Endothelial cell of umbilical vein (primary cell): ENCODE measurements at places on chromosomes 7 and 10. TPM values are rescaled to one million over a fixed set of nuclear protein-coding genes. Genes with fewer than 3 reads are reported as not detected.

ADCYAP1R1 gene
- total RNA-seq: not detected in 2 replicates

CALHM3 gene
- not detected in 2 replicates for total RNA-seq

PLEKHS1 gene
- not detected in 2 replicates for total RNA-seq

GRCh38 chr7:148819697-148820360, 64.3 kb downstream of the EZH2 start:
- DNase-seq: peak; percentile 33

DNA sequence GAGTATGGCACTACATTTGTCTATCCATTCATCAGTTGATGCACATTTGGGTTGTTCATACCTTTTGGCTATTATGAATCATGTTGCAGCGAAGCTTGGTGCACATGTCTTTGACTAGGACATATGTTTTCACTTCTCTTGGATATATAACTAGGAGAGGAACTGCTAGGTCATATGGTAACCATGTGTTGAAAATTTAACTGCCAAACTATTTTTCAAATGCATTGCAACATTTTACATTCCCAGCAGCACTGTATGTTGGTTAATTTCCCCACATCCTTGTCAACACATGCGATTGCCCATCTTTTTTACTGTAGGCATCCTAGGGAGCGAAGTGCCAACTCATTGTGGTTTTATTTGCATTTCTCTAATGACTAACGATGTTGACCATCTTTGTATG, 183.4 kb downstream of the PRKCQ start:
- no peak for DNase-seq

DNA sequence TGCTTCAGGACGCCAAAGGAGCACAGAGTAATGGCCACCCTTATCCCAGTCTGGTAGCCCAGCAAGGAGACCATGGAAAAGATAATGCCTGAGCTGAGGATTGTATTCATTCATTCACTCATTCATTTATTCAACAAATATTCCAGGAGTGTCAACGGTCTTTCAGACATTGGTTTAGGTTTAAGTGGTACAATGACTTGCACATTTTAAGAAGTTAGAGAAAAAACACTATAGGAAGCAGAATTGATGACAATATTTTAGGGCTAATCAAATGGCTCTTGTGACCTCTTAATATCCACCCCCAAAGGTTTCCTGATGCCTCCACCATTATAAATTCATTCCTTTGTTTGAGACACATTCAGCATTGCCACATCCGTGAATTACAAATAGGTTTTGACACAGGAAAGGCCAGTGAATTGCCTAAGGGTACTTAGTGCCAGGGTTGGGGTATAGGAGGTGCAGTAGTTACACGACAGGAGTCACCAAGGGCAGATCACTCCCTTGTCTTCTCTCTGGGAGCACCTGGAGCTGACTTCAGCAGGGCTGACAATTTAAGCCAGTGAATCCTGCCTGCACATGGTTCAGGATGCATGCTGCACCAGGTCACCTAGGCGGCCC, 269.5 kb downstream of the CREB5 start:
- DNase-seq: no peak

GRCh38 chr7:46786221-46786954, 795.5 kb downstream of the TNS3 start:
- DNase-seq: no peak
